ENCODE measurements at places on chromosomes 5 and 9.

DNA sequence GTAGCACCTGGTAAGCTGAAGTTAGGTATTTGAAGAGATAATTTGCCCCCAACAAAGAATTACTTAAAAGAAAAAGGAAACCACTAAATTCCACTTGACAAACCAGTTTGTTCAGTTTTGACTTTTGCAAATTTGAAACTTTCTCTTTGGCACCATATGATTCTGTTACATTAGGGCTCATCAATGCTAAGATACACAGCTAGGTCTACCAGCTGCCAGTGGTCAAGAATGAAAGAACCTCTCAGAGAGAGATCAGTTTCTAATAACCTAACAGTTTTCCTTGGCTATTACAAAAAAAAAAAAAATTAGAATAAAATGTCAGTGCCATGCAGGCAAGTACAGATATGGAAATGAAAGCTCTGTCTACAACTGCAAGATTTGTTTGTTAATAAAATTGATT, 92.3 kb downstream of the CAAP1 start:
- DNase-seq = no peak

DNA sequence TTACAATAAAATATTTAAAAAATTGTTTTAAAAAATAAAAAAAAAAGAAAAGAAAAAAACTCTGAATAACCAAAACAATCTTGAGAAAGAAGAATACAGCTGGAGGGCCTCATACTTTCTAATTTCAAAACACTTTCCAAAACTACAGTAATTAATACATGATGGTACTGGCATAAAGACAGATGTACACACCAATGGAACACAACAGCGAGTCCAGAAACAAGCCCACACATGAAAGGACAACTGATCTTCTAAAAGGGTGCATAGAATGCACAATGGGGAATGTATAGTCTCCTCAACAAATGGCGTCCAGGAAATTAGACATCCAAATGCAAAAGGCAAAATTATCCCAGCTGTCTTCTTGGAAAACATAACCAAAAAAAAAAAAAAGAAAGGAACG, 99.6 kb downstream of the LURAP1L start:
- DNase-seq = no peak

DNA sequence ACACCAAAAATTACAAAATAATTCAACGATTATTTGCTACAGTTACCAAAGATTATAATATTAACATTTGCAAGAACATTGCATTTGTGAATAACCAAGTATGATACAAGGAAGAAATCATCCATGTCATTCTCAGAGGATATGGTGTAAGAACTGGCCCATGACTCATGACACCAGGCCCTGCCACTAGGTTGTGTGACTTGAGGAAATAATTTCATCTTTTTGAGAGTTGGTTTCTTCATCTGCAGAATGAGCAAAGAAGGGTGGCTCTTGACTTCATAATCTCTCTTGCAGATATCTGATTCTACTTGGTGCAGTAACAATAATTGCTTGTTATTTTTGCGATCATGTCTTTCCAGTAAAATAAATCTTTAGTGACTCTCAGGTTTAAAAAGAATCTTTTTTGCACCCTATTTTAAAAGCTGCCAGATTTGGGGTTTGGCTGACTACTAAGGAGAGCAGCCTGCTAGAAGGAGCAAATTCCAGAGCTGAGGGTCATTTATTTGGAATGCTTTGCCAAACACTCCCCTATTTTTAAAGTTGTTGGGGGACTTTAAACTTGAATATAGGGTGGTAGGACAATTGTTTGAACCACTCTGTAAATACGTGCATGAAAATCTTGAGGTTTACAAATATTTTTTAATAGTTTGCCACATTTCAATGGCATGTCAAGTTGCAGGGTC, 23.5 kb downstream of the ITGA1 start:
- DNase-seq = no peak

- DNase-seq = no peak
Measured at GRCh38 chr9:17807613-17808282, 228.9 kb downstream of the SH3GL2 start.

GRCh38 chr5:58544195-58544594, 38.7 kb upstream of the RAB3C start:
- no peak for DNase-seq

DNA sequence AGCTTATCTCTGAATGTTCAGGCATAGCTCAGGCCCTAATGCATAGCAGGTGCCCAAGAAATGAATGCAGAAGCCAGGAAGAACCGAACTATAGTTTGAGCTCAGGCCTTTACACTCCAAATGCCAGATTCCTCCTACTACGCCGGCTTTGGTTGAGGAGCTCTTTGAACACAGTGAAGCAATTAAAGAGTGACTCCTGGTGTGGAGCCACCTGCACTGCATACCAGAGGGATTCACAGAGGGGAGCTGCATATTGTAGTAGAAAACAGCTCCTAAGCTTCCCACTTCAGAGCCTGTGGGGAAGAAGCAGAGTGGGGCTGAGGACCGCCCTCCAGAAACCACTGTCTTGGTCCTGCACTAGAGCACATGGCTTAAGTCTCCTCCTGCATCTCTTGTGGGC, 14.5 kb upstream of the KCNMB1 start:
- no peak for DNase-seq

DNA sequence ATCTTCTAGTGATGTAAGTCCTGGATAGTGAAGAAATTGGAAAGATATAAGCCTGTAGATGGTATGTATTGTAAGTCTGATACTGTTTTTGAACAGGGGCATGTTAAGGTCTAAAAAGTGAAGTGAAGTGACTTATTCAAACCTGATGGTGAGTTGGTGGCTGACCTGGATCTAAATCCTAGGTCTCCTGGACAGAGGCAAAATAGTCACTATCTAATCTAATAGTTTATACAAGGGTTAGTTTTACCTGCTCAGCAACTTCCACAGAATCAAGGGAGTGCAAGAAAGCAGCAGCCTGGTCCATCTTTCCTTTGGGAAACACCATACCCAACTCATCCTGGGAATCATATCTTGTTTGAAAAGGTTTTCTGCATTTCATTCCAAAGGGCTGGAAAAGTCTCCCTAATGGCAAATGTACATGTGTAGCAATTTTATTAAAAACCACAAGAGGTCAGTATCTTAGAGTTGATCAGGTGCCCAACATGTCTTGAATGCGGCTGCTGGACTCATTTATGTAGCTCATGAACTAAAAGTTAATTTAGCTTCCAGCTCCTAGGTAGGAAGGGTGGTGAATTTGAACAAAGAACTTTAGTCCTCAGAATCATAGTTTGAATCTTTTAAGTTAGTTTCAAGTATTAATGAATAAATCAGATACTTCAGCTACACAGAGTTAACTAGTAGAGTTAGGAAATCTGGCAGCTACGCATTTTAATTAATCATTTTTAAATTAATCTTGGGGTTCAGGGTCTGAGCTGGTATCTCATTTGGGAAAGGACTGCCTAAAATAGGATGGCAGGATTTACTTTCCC, 26.0 kb downstream of the SKP2 start:
- no peak for DNase-seq

DNA sequence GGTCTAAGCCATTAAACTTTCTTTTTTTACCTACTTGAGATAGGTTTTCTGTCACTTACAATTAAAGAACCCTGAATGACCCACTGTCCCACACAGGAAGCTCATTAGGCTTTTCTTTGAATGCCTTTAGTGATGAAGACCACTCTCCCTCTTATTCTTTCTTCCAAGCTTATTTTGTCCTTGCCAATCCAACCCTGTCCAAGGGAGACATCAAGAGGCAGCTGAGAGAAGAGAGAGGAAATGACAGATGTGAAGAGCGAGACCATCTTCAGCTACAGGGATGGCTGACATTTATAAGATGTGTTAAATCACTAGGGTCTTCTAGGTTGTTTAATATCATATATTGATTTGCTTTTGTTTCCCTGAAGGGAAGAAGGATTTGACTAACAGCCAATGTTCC, 133.5 kb downstream of the FAM114A2 start:
- DNase-seq = no peak

DNA sequence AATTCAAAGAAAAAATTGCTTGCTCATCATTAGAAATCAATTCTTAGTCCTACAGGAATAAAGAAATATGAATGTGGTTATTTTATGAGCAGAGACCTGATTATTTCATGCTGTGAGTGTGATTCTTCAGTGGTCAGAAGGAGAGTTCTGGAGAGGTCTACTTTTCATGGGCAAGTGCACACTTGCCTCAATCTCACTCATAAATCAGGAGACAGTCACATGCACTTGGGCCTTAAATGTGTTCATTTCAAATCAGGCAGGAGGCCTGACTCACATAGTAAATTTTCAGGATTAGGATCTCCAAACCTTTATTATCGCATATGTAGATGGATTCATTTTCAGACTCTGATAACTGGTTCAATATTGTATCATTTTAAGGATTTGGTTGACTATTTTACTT, 323.2 kb upstream of the CCNH start:
- DNase-seq = no peak

GRCh38 chr5:123099514-123100151, 10.6 kb downstream of the PRDM6 start:
- DNase-seq = no peak

GRCh38 chr9:74555565-74555964, 58.4 kb downstream of the RORB start:
- no peak for DNase-seq

DNA sequence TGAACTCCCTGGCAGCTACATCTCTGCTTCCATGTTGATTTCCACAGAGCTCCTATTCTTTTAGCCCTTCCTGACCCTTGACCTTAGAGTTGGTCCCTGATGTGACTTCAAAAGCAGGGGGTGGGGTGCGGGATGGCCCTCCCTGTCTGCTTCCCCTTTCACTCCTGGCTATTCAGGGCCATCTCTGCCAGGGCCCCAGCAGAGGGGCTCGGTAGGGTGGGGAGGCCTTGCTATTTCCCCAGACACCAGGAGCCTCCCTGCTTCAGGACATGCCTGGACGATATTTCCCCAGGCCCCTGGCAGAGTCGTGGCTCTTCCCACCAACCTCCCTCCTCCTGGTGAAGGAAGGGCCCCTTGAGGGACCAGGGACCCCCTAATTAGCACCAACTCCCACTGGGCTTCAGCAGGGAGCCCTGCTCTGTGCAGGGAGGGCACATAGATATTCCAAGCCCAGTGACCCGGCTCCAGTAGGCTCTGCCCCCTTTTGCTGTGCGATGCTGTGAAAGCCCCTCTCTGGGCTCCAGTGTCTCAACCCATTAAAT, 17.3 kb downstream of the CORO2A start:
- DNase-seq = no peak

- DNase-seq = no peak
Measured at GRCh38 chr9:133971121-133971951, 20.8 kb downstream of the VAV2 start.

- DNase-seq = no peak
Measured at GRCh38 chr5:59335544-59335943, 558.0 kb downstream of the PDE4D start.

GRCh38 chr5:59198365-59198764, 615.5 kb downstream of the RAB3C start:
- no peak for DNase-seq
